G401 (cell line): ENCODE measurements at places on chromosomes 12 and 14. TPM values are rescaled to one million over a fixed set of nuclear protein-coding genes. Genes with fewer than 3 reads are reported as not detected.

- DNase-seq = no peak
These were observed 44.3 kb downstream of the CYP46A1 start for GRCh38 chr14:99728231-99728920.

GRCh38 chr12:14695715-14696141 is 671 bp downstream of the GUCY2C start:
- DNase-seq = no peak

DNA sequence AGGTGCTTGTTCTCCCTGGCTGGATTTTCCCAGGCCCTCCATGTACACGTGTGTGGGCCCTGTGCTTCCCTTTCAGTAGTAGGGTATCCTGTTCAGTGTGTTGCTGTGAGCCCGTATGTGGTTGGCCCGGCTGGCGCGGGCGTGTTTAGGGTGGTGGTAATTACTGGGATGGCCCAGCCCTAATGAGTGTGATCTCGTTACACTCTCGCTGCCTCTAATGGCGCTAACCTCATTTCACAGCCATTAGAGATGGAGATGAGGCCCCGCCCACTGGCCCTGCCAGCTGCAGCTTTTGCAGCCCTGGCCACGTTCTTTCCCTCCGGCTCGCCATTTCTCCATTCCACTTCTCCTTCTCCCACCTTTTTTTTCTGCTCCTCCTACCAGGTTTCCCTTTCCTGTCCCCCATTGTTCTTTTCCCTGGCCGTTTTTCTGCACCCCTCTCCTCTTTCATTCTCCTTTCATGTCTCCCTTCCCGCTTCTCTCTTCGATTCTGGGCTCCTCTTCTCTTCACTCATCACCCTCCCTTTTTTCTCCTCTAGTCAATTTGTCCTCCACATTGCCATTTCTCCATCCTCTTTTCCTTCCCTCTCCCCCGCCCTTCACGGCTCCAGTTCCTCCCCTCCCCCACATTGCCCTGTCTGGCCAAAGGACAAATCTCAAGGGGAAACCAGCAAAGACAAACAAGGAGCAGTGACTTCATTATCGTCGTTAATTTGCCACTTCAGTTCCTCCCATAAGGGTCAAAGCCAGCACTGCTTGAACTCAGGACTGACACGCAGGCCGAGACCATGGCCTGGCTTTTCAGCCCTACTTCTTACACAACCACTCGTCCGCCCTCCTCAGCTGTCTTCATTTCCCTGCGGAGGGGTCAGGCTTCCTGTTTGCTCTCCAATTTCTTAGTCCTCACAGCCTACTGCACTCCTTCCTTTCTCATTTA is 6.8 kb downstream of the ZFHX2 start:
- peak; percentile 72 for DNase-seq

DNA sequence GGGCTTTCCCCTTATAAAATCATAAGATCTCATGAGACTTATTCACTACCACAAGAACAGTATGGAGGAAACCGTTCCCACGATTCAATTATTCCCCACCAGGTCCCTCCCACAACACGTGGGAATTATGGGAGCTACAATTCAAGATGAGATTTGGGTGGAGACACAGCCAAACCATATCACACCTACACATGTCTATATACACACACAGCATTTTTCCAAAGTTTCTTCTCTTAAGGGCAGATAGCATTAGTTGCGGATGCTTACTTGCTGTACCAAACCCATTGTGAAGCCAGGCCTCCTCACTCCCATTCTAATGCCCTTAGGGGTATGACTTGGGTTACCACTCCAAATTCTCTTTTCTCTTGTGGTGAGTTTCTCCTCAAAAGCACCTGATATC is 104.1 kb upstream of the RAP1B start:
- no peak for DNase-seq

- DNase-seq = peak; percentile 94
These were observed 38.2 kb upstream of the MAP1LC3B2 start for GRCh38 chr12:116520801-116521471.

DNA sequence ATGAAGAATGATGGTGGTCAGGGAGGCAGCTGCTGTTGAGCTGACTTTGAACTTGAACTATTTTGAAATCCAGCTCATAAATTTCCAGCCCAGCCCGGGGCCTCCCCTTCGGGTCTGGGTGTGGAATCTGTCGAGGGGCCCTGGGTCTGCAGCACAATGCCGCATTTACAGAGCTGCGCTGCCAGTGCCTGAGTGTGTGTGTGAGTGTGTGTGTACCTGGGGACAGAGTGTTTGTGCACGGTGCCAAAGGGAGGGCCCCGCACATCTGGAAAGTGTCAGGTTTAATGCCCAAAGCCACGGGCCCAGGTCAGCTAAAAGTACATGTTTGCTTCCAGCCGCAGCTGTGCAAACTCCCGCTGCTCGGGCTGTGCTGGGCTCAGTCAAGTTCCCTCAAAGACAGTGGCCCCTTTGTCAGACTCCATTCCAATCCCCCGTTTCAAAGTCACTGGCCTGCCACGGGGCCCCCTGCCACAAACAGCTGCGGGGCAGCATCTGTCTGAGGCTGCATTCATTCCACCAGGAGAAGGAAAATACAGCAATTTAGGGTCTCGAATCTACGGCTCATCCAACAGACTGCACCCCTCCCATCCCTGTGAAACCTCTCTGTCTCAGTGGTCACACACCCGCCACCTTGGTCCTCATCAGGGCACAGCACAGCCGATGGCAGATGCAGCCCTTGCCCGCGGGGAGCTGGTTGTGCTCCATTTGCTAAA is 16.3 kb upstream of the RFLNA start:
- DNase-seq = no peak

- DNase-seq = peak; percentile 68
These were observed 74.2 kb downstream of the PPM1H start for GRCh38 chr12:62860501-62861411.

DNA sequence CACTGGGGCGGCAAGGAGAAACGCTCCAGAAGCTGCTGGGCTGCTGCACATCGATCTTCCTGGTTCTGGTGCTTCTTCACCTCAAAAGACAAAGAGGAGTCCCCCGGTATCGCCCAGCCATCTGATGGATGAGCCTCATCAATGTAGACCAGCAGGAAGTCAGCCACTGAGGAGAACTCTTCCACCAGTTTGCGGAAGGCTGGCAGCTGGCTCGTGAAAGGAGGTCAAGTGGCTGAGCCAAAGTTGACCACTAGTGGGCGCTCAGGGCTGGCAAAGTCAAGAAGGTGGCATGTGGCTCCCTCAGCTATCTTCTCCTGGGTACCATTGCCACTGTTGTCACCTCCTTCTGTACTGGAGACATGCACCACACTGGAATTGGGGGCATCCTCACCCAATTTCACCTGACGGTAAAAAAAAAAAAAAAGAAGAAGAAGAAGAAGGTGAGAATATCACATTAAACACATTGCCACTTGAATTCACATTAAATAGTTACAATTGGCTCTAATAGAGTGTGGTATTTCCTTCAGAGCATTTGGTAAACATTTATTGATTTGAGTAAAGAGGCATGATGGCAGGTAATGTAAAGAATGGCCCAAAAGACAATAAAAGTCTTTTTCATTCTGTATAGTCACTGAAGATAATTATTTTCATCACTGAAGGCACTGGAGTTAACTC is 8.3 kb downstream of the DIO2 start:
- DNase-seq = no peak

- no peak for DNase-seq
These were observed 15.3 kb upstream of the BDKRB2 start for GRCh38 chr14:96189281-96189711.

The HPD gene
- total RNA-seq = 16.2 and 20.0 TPM in 2 replicates

The FBRSL1 gene
- 9.5 and 10.2 TPM in 2 replicates for total RNA-seq

The RFLNA gene
- total RNA-seq = 2.1 and 2.3 TPM in 2 replicates

The DAO gene
- 21.5 and 22.1 TPM in 2 replicates for total RNA-seq

The CSRP2 gene
- total RNA-seq = 46.2 and 57.5 TPM in 2 replicates

The PAH gene
- not detected in 2 replicates for total RNA-seq
